ENCODE measurements at places on chromosomes 7 and 10.
A peak's percentile ranks its signal among the peaks of the same experiment; 100 is the strongest.

DNA sequence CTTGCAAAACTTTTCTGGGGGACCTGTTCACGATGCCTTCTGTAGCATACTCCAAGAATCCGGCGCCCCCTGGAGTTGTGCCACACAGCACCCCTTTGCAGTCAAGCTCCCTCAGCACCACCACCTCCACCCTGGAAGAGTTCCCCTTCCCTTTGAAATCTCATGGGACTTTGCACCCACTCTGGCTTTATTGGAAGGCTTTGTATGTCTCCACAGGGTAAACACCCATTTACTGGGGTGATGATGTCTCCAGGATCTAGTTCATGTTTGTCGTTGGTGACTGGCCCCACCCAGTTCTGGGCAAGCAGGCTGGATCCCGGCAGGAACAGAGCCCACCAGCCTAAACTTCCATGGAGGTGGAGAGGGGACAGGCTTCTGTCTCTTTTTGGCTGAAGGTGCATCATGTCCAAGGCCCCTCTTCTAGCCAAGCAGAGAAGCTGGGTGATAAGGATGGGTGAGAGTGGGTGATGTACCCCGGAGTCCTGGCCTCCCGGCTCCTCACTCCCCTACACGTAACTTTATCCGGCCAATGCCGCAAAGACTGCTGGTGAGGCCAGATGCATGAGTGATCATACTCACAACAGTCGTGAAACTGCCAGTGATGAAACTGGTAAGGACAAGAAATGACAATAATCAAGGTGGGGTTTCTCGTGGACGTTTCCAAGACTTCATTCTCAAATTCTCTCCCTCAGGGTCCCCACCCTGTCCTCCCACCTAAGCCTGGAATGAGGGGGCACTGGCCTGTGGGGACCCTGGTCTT lies 695 bp upstream of the CLDN4 start:
- no peak for DNase-seq

GRCh38 chr10:84114088-84114667 lies 25.1 kb upstream of the GHITM start:
- DNase-seq, result peak; percentile 25

DNA sequence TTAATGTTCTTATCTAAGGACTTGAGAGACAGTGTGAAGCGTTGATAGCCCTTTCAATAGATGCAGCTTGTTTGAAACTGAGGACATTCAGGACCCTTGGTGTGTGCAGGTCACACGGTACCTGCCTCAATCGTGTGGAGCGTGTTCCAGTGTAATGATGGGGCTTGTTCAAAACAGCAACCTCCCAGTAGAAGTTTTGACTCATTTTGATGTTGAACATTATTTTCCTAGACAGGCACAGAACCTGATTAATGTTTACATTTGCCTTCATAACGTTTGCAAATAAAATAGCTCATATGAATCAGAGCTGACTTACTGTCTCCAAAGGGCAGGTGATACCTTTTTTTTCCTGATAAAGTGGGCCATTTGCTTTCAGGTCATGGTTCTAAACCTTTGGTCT lies 21.3 kb downstream of the RBM17 start:
- DNase-seq, result no peak

- DNase-seq, result no peak
These were observed 158.4 kb downstream of the NEURL1 start for GRCh38 chr10:103651783-103652476.

DNA sequence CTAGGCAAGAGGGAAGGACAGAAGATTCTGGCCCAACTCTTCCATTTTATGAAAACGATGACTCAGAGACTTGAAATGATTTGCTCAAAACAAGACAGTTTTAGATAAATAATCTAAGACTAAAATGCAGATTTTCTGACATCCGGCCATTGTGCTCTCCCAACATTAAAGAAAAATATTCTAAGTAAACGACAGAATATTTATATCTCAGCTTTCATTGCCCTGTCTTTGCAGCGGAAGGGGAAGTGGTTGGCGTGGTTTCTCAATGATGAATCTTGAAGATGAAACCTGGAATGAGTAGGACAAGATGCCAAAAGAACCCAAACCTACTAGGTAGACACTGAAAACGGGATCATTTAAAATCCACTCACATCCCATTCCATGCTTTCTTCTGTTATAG lies 28.9 kb upstream of the NPY start:
- DNase-seq, result peak; percentile 52

DNA sequence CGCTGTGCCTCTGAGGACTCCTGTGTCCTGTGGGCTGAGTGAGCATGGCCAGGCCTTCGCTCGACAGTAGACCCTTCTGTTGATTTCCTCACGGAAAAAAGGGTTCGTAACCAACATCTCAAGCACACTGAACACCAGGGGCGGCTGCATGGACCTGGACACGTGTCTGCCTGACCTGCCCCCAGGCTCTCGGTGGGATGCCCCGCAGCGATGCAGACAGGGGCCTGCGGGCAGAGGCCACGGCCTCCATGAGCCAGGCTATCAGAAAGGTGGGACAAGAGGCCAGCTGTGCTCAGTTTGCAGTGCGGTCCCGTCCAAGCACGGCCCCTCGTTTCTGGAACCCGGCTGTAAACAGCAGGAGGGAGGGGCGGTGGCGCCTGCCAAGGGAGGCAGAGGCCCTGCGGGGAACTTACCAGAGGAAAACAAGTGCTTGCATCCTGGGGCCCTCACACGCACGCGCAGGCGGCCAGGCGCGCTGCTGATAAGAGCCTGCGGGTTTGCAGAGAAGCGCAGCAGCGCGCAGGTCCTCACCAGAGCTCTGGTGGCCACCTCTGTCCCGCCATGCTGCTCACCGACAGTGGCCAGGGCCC lies 10.6 kb downstream of the GPR146 start:
- DNase-seq, result no peak

- DNase-seq, result no peak
These were observed 630.0 kb upstream of the FOXK1 start for GRCh38 chr7:4052130-4052529.

- DNase-seq, result peak; percentile 73
These were observed 515 bp downstream of the GSDME start for GRCh38 chr7:24756545-24757352.

DNA sequence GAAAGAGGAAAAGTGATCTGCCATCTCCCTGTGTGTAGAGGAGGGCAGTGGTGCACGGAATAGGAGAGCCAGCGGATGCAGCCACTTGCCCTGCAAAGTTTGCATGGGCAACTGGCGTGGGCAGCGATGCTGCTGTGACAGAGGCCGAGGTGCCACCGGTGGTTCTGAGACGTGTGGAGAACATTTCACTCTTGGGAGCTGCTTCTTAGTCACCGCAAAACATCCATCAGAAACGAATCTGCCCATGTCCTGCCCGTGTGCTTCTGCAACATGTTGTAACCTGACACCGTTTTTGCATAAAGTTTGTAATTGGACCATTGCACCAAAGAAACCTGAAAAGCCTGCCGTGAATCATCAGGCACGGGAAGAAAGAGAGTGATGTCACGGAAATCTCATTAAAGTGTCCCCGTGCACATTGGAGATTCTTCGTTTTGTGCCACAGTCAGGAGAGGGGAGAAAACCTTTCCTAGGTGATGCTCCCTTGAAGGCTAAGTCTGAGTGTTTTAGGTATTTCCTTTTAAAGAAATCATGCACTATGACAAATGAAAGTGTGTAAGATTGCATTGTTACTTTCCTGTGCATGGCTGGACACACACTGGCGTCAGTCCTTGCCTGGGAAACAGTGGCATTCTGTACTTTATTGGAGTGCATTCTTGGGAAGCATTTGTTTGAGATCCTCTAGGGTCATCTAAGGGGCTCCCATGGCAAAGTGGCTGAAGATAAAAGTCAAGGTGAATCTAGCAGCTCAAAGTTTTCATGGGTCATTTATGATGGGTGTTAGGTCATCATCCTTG lies 302.6 kb downstream of the KLF6 start:
- peak; percentile 93 for DNase-seq

GRCh38 chr7:44320141-44320540 lies 5.3 kb downstream of the CAMK2B start:
- DNase-seq, result peak; percentile 39

GRCh38 chr7:122454776-122455507 lies 150.4 kb upstream of the FEZF1 start:
- DNase-seq, result no peak

GRCh38 chr7:110677405-110677804 lies 413.5 kb upstream of the LRRN3 start:
- no peak for DNase-seq

DNA sequence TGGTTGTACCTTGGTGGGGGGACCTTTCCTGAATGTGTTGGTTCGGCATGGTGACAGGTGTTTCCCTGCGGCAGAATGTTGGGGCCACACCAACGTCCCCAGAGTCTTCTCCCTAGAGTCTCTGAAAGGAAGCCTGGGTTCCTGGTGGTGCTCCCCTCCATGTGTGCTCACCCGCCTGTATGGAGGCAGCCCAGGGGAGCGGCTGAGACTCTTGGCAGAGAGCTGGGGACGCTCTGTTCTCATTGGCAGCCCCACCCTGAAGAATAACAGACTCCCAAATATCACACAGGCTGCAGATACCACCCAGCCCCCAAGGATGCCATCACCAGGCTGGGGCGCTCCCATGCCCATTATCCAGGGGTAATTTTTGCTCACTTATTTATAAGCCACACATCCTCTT lies 34.8 kb downstream of the CHST12 start:
- DNase-seq, result no peak

GRCh38 chr10:87578842-87579401 lies 74.2 kb downstream of the MINPP1 start:
- DNase-seq, result peak; percentile 38

DNA sequence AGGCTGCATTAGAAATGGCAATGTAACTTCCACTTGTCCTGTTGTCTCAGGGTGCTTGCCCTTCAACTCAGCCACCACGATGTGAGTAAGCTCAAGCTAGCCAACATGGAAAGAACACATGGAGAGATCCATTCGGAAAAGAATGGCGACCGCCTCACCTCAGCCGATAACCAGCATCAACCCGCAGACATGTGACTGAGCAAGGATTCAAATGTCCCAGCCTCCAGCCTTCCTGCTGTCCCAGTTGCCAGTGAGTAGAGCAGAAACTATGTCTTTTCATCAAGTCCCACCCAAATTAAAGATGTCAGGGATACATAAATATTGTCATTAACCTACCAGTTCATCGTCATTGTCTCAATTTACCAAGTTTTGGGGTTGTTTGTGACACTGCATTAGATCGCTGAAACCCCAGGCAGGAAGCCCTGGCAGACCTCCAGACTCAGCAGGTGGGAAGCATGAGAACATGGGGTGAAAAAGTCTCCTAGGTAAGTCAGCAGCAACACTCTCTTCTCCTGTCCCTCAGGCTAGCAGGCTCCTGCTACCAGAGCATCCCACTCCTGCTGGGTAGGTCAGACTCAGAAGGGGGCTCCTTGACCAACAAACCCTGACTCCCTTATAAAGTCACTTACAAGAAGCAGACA lies 67.0 kb downstream of the OSBPL3 start:
- DNase-seq, result no peak

GRCh38 chr7:126227643-126228042 lies 1025.1 kb downstream of the GRM8 start:
- DNase-seq, result no peak

- DNase-seq, result no peak
These were observed 10.6 kb upstream of the TRPV6 start for GRCh38 chr7:142896151-142896550.

DNA sequence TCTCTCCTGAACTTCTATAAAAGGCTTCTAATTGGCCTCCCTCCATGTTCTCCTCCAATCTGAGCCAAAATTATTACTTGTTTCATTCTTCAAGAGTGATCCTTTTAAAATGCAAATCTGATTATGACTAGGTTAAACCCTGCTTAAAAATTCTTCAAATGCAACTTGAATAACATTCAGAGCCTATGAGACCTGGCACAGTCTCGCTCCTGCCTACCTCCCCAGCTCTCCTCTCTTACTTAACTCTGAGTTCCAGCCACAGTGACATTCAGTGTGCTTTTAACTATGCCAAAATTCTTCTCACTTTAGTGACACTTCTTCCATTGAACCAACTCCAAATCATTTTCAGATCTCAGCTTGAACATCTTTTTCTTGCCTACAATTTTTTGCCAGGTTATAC lies 68.8 kb downstream of the TMEM168 start:
- DNase-seq, result no peak

- DNase-seq, result no peak
These were observed 64.8 kb upstream of the CAPZA2 start for GRCh38 chr7:116797612-116798011.

- no peak for DNase-seq
These were observed 271.9 kb downstream of the LRMDA start for GRCh38 chr10:75703191-75703854.

DNA sequence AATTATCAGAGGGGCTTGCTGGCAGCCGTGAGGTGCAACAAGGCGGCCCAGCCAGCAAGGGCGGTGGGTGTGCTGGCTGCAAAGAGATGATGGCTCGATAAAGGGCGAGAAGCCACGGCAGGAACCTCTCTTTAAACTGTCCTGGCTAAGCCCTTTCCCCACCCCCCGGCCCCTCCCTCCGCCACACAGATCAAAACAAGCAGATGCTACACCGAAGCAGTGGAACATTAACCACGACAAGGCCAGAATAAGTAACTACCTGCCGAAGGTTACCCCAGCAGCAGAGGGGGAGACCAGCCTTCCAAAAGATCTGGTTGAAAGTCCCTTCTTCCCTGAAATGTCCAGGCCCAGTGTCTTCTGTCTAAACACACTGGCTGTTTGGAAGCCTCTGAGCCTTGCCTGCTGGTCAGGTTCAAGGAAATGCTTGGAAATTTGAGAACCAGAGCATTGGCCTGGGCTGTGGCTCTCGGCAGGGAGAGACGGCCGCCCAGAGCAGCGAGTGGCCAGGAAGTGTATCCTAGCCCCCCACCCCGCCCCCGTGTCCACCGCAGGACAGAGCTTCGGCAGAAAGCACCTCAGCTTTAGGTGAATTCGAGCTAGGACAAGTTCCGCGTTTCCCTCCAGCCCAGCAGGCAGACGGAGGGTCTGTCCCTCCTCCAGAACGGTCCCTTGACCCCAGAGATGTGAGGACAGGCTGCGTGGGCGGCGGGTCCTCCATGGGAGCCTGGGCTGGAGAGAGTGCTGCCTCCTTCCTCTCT lies 2.1 kb downstream of the FAM20C start:
- peak; percentile 45 for DNase-seq

GRCh38 chr7:85186521-85187241 lies at the start of gene SEMA3D:
SEMA3D (minus strand) TSS chr7:85187056; CDS start chr7:85121891, 65,165 bp downstream.
- DNase-seq, result peak; percentile 83

DNA sequence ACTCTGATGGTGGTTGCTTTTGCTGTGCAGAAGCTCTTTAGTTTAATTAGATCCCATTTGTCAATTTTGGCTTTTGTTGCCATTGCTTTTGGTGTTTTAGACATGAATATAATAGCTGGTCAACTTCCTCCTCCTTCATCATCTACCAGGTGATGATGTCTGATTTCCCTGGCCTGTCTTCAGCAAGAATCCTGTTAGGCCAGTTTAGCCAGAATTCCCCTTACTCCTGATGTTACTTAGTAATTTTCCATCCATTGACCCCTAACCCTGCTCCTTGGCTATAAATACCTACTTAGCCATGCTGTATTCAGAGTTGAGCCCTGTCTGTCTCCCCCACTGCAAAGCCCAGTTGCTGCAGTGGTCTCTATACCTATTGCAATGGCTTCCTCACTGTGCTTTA lies 91.4 kb downstream of the ZNF777 start:
- DNase-seq, result no peak

DNA sequence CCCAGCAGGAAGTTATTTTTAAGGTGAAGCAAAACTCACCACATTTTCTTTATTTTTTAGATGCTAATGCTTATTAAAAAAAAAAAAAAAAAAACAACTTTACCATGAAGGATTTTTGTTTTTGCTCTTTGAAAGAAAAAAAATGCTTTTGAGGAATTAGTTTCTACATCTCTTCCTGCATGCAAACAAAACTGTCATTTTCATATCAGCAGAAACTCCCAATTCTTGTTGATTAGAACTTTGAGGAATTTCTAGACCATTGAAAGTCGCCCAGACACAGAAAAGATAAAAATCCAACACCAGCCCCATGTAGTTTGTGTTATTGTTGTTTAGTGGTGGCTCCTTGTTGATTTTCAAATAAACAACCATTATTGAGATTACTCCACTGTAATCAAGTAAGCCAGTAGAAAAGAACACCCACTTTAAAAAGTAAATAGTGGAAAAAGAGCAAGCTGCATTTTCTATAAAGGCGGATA lies 14.3 kb downstream of the SKIDA1 start:
- DNase-seq, result no peak

Data from ELR (cell line).